ENCODE measurements at places on chromosomes 11 and 22.

DNA sequence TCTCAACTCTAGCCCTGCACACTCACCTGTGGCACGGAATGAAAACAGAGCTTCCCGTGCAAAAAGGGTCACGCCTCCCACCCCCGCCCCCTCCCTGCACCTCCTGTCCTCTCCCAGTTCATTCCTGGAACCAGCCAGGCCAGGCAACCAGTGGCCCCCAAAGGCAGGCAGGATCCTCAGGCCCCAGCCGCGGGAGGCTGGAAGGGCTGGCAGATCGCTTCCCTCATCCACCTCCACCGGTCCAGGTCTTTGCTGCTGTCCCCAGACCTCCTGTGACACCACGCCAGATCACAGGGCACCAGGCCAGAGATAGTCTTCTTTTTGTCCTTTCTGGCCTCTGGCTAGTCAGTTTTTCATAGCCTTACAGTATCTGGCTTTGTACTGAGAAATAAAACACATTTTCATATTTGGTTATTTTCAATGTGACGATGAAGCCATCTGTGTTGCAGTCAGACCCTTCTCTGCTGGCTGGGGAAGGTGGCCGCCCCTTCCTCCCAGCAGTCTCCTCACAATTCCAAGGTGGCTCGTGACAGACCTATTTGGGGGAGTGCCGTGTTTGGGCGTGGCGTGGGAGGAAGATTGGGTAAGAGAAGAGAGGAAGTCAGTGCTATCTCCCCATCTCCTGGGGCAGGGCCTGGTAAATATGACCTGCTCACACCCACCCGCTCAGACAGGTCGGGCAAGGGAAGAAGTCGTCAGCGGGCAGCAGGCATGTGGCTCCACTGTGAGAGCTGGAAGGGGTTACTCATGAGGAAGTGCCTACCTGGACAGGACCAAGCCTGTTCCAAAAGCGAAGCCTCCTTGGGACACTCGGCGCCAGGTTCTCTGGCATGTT lies 9.1 kb downstream of the SSH3 start:
- DNase-seq, result peak; percentile 26

- no peak for DNase-seq
These were observed 17.7 kb upstream of the RGL4 start for GRCh38 chr22:23673050-23673620.

- no peak for DNase-seq
These were observed 27.5 kb downstream of the DHCR7 start for GRCh38 chr11:71420455-71421241.

- no peak for DNase-seq
These were observed 8.0 kb downstream of the TMPRSS6 start for GRCh38 chr22:37101311-37102066.

DNA sequence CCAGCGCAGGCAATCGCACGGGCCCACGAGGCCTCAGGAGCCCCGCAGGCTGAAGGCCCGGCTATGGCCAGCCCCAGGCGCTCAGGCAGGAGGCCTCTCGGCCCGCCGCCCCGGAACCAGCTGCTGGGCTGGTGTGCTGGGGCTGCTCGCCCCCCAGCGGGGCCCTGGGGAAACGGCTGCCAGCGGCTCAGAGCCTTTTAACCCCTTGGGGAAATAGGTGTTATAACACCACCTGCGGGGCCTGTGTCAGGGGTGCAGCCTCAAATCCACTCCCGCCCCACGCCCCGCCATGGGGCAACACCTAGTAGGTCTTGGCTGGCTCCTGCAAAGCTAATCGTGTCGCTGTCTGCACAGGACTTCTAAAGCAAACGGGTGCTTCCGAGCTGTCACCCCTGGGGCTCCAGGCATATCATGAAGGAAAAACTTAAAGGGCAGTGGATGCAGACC lies 237.4 kb downstream of the TTC28 start:
- DNase-seq, result peak; percentile 57

DNA sequence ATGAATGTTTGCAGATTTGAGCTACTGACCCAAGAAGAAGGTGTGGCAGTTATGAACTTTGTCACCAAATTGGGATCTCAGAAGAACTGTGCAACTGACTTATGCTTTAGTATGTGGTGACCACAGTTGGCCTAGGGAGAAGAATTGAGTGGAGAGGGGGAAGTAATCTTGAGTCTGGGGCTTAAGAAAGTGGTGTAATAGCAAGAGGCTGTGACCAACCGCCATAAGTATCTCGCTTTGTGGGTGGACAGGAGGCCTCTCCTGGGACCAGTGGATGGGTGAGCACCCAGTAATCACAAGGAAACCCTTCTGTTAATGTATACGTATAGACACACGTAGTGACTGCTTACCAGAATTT lies 12.7 kb upstream of the IL10RA start:
- DNase-seq, result no peak

DNA sequence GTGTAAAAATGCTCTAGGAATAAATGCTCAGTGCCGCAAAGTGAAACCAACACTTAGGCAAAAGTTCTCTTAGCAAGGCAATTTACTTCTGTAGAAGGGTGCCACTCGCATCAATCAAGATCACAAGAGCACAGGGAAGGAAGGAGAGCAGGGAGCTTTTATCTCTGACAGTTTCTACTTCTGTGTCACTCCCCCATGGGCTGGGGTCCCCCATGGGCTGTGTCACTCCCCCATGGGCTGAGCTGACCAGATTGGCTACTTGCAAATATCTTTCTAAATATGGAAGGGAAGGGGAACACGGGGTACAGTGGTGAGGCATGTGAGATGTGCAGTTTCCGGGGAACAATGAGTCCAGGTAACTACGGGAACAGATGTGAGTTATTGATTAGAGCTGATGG lies 397 bp downstream of the OR52N2 start:
- DNase-seq, result no peak

GRCh38 chr11:61627850-61628661 lies 47.2 kb upstream of the SYT7 start:
- DNase-seq, result peak; percentile 8

- no peak for DNase-seq
These were observed 6.4 kb downstream of the PTPRJ start for GRCh38 chr11:47986742-47987141.

- no peak for DNase-seq
These were observed 25.7 kb upstream of the MYRF start for GRCh38 chr11:61726775-61727174.

DNA sequence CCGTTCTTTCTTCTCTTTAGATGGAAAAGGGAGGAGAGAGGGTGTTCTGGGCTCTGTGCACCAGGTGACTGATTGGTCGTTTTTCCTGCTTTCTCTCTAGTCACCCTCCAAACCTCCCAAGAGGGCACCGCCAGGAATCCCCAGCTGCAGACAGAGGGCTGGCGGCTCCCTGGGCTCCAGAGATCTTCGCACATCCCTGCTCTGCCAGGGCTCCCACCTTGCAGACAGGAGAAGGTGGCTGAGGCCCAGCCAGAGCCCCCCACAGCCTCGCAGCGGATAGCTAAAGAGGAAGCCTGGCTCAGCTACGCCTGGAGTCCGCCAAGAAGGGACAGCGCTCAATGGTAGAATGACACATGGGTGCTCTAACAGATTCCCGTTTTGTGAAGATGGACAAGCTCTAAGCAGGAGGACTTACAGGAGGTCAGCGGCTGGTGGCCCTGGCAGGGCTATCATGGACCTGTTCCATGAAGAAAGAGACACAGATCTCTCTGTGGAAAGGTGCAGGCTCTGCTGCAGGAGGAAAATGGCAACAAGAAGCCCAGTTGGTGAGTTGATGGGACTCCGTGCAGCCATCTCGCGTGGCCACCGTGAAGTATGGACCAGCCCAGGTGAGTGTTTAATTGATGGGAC lies 976.9 kb downstream of the BRD1 start:
- DNase-seq, result no peak

GRCh38 chr11:36098853-36099375 lies 155.1 kb downstream of the LDLRAD3 start:
- DNase-seq, result no peak

- no peak for DNase-seq
These were observed 9.5 kb downstream of the SNAP29 start for GRCh38 chr22:20868025-20868962.

DNA sequence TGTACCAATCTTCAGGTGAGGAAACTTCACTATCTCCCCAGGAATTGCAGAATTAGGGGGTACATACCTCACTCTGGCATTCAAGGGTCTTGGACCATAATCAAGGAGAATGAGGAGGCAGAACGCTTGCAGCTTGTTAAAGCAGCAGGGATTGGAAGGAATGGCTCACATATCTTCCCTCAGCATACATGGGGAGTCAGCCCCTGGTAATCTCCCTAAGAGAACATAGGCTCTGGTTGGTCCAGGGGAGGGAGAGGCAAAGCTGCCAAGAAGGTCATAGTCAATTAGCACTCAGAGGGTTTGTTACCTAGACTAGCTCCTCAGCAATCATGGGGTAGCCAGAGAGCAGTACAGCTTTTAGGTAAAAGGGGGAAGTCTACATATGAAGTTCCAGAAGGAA lies 256.8 kb downstream of the INSC start:
- DNase-seq, result no peak

GRCh38 chr11:12284316-12285050 lies 92.9 kb upstream of the PARVA start:
- no peak for DNase-seq

DNA sequence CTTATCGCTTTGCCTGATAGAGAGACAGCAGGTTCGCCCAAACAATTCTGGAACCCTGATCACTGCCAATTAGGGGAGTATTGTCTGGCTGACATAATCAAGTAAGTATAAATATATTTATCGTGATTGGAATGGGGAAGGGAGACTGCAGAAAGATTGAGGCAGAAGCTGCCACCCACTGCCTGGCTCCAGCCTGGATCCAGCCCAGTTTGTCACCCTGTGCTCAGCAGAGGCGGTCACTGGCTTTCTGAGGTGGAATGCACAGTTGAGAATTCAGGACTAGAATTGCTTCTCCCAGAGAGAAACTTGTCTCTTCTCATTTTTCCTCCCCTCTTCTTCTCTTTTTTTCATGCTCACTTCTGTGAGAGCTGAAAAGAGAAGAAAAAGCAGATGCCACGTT lies 25.9 kb downstream of the GRAP2 start:
- DNase-seq, result no peak

DNA sequence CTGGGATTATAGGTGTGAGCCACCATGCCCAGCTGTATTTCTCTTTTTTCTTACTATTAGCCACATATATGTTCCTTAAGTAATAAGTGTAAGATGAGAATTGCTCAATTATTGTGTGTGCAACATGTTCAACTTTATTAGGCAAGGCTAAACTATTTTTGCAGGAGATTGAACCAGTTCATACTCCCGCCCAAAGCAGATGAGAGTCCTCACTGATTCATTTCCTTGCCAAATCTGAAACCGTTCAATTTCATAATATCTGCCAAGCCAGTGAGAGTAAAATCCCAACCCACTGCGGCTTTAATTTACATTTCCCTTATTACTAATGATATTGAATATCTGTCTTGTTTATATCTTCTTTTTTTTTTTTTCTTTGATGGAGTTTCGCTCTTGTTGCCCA lies 48.4 kb downstream of the KCNJ4 start:
- DNase-seq, result no peak

DNA sequence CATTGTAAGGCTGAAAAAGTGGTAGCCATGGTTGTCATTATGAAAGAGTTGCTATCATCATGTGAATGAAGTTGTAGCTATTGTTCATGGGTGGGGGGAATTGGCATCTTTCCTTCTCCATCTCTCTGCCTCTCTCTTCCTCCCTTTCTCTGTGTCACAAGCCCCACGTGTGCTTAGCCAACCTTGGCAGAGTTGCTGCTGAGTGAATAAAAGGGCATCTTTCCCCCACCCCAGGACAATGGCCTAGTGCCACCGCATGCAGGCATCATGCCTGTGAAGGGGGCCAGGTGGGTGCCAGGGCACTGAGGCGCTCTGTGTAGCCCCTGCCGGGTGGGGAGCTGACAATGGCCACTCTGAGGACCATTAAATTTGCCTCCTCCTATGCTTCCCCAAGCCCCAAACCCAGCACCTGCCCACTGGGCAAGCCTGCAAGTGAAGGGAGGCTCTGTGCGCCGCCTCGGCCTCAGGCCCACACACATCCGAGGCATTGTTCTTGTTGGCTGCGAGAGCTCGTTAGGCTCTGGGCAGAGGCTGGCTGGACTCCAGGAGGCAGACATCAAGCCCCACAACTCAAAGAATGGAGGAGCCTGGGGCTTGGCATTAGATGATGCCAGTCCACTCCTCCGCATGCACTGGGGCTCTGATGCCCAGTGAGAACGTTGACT lies 103.9 kb downstream of the SEZ6L start:
- no peak for DNase-seq

GRCh38 chr11:118953265-118953664 lies 2.8 kb upstream of the UPK2 start:
- no peak for DNase-seq

DNA sequence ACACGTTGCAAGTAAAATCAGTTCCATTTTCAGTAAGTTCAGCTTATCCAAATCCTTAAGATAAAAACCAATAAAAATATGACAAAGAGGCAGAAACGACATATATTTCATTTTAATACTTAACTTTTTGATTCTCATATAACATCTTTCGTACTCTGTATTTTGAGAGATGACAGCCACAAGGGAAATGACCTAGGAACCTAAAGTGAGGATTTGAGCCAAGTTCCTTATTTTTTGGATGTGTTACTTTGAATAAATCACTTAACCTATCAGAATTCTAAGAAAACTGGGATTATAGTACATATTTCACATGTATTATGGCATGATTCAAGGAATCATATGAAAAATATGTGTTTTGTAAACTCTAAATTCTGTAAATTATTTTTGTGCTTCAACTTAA lies 143.6 kb upstream of the TRPC6 start:
- DNase-seq, result no peak

DNA sequence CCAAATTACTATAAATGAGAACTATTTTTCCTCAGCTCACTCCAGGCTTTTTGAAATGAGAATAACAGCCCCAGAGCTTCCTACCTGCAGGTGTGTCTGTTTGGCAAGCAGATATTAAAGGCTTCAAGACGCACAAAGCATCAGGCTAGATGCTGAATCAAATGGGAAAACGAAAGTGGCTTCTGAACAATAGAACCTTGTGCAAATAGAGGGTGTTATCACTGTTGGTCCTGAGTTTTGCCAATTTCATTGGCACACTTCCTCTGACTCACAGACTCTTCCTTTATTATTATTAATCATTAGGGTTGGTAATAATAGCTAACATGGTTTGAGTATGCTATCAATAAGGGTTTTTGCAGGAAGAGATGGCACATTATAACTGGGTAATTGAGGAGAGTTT lies 13.4 kb downstream of the SYT13 start:
- no peak for DNase-seq

DNA sequence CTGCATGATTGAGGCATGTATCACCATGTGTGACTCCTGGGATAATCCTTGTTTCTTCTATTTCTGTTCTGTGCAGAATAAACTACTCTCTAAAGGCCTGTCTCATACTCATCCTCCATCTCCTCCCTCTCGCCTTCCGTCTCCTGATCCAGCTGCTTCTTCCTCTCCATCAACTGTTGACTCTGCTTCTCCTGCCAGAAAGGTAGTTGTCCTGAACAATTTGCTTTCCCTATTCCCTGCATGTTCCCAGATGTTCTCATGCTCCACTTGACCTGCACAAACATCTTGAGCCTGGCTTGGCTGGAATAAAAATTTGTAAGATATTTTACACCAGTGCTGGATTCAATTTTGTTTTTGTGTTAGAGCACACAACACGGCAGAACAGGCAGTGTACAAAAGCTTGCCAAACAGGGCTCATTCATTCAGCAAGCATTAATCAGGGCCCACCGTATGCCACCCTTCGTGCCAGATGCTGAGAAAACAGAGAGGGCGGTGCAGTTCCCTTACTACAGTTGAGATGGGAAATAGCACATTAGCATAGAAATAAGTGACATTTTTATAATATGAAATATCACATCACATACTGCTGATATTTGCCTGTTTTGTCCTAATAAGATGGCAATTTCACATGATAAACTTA lies 133.3 kb upstream of the PARVA start:
- DNase-seq, result no peak
